ENCODE measurements at places on chromosomes 3 and 15. TPM values are rescaled to one million over a fixed set of nuclear protein-coding genes. Genes with fewer than 3 reads are reported as not detected.

Gene TMEM44
- total RNA-seq: 20.2 TPM

DNA sequence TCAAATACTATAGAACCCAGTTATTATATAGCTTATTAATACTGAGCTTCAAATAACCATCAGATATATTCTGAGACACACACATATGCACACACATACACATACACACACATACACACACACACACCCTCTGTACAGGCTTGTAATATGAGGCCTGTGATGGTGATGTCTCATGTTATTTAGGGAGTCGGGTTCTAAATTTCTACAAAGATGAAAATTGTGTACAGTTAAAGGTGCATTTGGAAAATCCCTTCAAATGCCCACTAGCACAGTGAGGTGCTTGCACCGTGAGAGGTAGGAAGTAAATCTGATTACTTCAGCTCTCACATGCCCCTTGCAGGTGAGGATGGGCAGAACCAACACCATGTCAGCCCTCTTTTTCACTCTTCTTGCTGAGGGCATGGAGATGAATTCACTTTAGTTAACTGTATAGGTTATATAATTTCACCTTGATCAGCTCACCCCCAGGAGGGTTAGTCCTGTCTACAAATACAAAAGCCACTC, 294.5 kb upstream of the PROK2 start:
- no peak for DNase-seq

- DNase-seq: no peak
These were observed 149.5 kb upstream of the EPHA3 start for GRCh38 chr3:88957711-88958439.

DNA sequence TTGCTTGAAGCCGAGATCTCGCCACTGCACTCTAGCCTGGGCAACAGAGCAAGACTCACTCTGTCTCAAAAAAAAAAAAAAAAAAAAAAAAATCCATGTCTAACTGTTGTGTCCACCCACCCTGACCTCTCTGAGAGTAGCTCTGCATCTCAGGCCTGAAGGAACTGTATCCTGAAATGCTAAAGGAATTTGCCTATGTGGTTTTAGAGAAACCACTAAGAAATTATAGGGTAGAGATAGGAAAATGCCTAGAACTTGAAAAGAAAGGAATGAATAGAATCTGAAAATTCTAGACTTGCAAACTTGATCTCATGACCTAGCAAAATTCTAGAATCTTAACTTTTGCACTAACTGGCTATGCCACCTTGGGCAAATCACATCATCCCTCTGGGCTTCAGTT, 217.5 kb upstream of the ROPN1 start:
- no peak for DNase-seq
